ENCODE measurements at places on chromosomes 3 and 15.

DNA sequence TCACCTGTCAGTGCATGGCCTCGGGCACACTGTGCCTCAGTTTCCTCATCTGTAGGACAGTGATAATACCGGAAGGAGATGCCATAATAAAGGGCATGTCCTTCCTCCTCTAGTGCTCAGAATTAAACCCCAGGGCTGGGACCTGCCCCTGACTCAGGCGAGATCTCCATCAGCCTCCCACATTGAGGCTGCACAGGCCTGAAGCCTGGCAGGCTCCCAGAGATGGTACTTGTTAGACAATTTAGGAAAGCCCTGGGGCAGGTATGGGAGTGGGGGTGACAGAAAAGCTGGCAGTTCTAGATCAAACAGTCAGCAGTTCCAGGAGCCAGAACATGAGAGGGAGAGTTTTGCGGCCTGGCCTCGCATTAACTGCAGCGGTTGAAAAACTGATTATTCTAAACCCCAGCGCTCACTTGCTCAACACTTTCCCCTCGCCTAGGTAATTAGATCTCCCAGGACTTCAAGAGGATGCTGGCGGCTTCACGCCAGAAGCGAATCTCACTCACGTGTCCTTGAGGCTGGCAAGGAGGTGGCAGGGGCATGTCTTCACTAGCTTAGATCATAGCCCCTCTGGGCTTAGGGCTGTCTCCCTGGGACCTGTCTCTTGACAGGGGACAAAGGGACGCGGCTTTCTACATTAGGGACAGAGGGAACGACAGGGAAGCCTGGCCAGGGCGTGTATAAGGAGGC, 73.1 kb downstream of the ATP2B2 start:
- peak; percentile 80 for DNase-seq

- peak; percentile 25 for DNase-seq
Measured at GRCh38 chr15:58690703-58691102, 58.8 kb downstream of the ADAM10 start.

GRCh38 chr3:24454856-24455255, 39.8 kb downstream of the THRB start:
- DNase-seq, result no peak

DNA sequence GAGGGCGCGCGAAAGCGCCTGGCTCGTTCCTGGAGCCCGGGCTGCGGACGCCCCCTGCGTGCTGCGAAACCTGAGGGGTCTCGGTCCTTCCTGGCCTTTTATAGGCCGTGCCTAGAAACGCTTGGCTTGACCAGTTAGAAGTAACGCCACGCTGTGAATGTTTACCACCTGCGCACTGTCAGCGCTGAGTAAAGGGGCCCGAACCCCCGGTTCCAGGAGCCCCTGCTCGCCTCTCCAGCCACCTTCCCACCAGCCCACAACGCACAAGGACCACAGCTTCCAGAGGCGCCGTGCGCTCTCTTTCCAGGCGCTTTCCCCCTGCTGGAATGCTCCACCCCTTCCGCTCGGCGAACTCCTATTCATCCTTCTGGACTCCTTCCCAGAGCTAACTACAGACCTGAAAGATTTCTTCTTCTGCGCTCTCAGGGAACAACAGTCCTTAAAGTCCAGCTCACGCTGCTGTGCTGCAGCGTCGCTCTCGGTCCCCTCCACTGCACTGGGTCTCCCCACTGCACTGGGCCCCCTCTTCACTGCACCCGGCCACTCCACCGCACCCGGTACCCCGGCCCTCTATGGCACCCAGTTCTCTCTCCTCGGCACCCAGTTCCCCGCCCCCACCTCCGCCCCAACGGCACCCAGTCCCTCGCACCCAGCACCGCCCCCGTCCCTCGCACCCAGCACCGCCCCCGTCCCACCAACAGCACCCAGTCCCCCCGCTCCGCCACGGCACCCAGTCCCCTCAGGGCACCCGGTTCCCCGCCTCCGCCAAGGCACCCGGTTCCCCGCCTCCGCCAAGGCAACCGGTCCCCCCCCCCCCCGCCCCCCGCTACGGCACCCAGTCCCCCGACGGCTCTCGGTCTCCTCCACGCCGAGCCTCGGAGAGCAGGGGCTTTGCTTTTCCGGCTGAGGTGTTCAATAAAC, 69.8 kb downstream of the SQOR start:
- no peak for DNase-seq

DNA sequence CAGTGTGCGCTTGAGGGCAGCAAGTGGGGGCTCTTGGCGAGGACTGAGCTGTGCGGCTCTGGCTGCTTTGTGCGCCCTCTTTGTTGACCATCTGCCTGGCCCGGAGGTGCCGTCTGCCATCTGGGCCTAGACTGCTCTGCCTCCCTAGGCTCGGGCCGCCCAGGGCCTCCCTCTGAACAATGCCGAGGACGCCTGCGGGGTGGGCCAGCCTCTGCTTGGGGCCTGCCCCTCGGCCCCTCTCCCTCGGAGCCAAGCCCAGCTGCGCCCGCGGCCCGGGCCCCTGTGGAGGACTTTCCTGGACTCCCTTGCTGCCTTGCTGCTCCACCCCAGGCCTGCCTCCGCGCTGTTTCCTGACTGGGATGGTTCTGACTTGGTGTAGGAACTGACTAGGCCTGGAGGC, 31.9 kb upstream of the SPSB4 start:
- DNase-seq, result no peak

GRCh38 chr15:51617886-51618285, 4.7 kb downstream of the DMXL2 start:
- no peak for DNase-seq

DNA sequence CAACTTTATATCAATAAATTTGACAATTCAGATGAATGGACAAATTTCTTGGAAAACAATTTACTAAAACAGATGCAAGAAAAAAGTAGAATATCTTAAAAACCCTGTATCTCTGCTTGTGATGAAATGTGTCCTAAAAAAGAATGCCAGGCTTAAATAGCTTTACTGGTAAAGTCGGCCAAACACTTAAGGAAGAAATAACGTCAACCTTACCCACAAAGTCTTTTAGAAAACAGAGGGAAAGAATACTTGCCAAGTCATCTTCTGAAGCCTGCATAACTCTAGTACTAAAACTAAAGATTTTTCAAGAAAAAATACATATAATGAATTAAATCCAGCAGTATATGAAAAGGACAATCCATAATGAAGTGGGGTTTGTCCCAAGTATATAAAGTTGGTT, 111.1 kb downstream of the RASA2 start:
- DNase-seq, result no peak

GRCh38 chr3:51974963-51975851, at the start of gene ABHD14A:
Gene ABHD14A (plus strand): TSS chr3:51975064. CDS start chr3:51975136, 72 bp downstream.
- peak; percentile 43 for DNase-seq

- no peak for DNase-seq
Measured at GRCh38 chr3:172227340-172228035, 188.1 kb downstream of the FNDC3B start.

DNA sequence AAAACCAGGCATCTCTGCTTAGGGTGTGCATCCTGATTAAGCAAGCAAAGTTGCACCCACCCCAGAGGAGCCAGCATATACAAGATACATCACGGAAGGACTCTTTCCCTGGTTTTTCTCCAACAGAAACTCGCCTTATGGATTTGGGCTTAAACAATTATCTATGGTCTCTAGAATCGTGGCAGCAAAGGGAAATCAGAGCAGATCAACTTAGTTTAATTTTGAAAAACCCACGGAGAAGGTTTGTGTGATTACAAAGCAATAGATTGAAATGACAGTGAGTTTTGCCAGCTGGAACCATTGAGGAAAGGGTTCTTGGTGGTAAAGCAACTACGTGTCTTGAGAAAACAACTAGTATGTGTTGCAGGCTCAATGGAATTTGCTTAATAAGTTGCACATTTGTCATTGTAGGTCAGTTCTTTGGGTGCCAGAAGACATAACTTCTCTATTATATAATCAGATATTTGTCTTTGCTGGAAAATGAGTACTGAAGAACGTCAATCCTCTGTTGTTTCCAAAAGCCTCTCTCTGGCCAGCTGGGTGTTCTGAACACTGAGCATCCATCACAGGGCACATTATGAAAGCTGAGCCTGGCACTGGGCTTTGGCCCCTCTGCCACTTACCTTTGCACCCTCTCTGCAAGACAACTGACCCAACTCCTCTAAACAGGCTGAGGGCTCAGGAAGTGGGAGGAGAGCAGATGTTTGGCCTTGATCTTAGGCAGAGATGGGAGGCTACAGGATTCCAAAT, 75.7 kb upstream of the FBN1 start:
- no peak for DNase-seq

- no peak for DNase-seq
Measured at GRCh38 chr3:126438186-126438585, 37.5 kb downstream of the ZXDC start.

DNA sequence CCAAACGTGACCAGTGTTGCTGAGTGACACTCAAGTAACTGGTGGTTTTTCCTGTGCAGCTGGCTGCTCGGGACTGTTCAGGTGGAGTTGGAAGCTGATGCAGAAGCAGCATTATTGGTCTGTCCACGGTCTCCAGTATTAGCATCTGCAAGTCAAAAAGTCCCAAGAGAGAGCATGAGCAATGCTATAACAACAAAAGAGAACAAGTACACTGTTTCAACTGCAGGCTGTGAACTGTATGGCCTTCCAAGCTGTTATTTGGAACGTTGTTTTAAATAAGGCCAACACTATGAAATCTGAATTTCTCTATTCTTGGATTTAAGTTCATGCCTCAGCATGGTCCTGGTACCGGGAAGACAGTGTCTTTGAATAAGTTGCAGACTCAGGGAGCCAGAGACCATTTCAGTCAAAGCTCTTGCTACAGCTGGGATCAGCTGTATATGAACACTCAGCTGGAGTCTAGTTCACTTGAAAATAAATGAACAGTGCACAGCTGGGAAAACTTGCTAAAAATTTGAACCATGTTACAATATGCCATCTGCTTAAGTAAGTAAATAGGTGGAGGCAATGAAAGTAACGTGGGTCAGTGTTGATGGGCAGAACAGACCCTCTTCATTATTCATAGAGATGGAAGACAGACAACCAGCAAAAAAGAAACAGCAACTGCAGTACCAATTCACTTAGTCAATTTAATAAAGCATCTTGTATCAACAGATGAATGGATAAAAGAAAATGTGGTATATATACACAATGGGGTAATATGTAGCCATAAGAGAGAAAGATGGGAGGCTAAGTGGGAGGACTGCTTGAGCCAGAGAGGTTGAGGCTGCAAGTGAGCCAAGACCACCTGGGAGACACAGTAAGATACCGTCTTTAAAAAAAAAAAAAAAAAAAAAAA, 45.1 kb downstream of the NR1I2 start:
- no peak for DNase-seq

DNA sequence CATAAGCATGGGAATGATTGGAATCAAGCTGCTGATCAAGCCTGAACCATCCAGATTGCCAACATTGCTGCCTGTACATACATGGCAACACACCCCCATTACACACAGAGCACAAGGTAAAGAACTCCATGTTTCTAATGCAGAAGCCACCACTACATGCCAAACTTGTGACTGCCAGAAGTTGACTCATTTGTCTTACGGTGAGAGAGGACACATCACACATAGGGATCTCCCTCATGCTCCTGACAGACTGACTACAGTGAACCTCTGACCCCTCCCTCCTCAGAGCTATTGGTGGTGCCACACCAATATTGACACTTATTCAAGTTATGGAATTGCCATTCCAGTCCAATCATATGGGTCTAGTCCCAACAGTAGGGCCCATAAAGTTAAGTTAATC, 42.3 kb downstream of the EFHB start:
- DNase-seq, result no peak

DNA sequence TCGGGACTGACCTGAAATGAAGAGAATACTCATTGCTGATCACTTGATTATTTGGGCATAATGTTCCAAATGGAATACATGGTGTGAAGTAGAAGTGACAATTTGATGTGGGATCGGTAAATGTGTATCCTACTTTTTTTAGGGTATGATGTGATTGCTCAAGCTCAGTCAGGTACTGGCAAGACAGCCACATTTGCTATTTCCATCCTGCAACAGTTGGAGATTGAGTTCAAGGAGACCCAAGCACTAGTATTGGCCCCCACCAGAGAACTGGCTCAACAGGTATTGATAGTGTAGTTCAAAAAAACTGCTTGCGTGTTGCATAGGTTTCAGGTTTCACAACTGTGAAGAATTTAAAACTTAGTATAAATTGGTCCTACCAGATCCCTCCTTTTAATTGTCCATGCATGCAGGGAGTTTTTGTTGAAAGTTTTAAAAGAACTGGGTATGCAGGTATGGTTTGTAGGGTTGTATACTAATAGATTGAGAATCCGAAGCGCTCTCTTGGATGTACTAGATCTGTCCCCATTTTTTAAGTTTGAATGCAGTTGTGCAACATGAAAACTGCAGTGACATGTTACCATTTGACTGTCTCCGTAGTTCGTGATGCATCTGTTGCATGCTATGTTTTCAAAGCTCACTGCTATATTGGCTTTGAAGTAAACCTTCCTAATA, 1.6 kb downstream of the EIF4A2 start:
- DNase-seq, result no peak

DNA sequence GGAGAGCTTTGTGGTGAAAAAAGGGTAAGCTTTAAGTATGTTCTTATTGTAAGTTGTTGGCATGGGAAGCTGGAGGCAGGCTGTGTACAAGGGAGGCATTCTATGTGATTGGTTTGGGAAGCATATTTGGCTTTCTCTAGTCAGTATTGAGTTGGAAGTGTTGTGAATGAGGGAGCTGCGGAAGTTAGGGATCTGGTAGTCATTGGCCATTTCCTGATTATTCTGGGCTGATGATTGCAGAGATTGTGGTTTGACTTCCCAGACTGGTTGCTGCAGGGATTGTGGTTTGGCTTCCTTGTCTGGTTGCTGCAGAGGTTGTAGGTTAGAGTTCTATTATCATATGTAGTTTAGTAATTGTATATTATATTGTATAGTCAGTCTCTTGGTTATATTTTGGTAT, 21.0 kb downstream of the STXBP5L start:
- DNase-seq, result no peak

GRCh38 chr3:169246158-169246557, 417.4 kb downstream of the MECOM start:
- DNase-seq, result no peak

GRCh38 chr15:29383367-29383766, 113.7 kb upstream of the NSMCE3 start:
- DNase-seq, result no peak

GRCh38 chr3:176872771-176873209, 324.5 kb downstream of the TBL1XR1 start:
- peak; percentile 12 for DNase-seq

DNA sequence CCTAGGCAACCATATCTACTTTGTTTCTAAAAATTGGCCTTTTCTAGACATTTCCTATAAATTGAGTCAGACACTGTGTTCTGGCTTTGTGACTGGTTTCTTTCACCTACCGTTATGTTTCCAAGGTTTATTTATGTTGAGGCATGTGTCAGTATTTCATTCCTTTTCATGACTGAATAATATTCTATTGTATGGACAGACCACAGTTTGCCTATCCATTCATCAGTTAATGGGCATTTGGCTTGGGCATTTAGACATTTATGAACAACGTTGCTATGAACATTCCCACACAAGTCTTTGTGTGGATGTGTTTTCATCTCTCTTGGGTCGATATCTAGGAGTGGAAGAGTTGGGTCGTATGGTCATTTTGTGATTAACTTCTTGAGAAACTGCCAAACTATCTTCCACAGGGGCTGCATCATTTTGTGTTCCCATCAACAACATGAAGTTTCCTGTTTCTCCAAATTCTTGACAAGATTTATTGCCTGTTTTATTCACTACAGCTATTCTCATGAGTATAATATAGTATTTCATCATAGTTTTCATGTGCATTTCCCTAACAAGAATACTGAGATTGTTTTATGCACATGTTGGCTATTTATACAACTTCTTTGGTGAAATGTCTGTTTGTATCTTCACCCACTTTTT, 3.5 kb upstream of the EFCC1 start:
- no peak for DNase-seq

Measured in NCI-H2171 treated with DMSO at 0.1 percent for 48 hours (cell line).